Activated T-helper 17 cell treated with anti-CD3 and anti-CD28 coated beads, Interleukin-2, amount 50 U/mL, for 72 hours (primary cell): ENCODE measurements at places on chromosomes 7 and 10. TPM values are rescaled to one million over a fixed set of nuclear protein-coding genes. Genes with fewer than 3 reads are reported as not detected.

FBXO24 gene
- total RNA-seq, result 1.5 TPM

CPVL gene
- total RNA-seq, result 0.63 TPM

SYT15 gene
- 0.56 TPM for total RNA-seq

MNX1 gene
- not detected for total RNA-seq

ADAM12 gene
- 25.5 TPM for total RNA-seq

TECTB gene
- not detected for total RNA-seq

PPP1R17 gene
- not detected for total RNA-seq

ZNF467 gene
- not detected for total RNA-seq

SPAM1 gene
- total RNA-seq, result not detected
